ENCODE measurements at places on chromosomes 2 and 18. TPM values are rescaled to one million over a fixed set of nuclear protein-coding genes. Genes with fewer than 3 reads are reported as not detected.

The CASP8 gene
- 0.13 TPM for polyA plus RNA-seq

The ATP8B1 gene
- polyA plus RNA-seq, result not detected

GRCh38 chr2:160308476-160308875, 108.4 kb upstream of the ITGB6 start:
- no peaks in the 10 kb centered on the region for H3K27me3 ChIP-seq
- H3K36me3 ChIP-seq, result no peaks in the 10 kb centered on the region
- H3K27ac ChIP-seq, result no peak overlapping the region
- H3K4me1 ChIP-seq, result peaks cover 20% of the 10 kb centered on the region

The STAT4 gene
- 0.87 TPM for polyA plus RNA-seq

The GCG gene
- polyA plus RNA-seq, result not detected

The CPO gene
- not detected for polyA plus RNA-seq

DNA sequence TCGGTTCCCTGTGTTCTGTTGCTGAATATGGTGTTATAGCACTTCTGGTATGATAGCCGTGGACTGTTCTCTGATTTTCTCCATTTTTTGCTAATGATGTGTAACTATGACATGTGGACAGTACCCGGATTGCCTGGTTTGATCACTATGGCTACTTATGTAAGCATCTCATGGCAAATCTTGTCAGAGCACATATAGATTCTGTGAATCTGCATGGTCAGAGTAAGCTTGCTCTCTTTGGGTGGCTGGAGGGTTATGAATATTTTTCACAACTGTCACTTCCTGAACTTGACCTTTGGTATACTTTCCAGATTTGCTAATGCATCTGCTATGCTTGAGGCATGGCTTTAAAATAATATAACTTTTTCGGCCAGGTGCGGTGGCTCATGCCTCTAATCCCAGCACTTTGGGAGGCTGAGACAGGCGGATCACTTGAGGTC, 36.8 kb upstream of the ATP8B1 start:
- H3K27me3 ChIP-seq, result no peaks in the 10 kb centered on the region
- peaks cover 6% of the 10 kb centered on the region for H3K4me1 ChIP-seq
- peak; percentile 54 for DNase-seq
- no peak overlapping the region for H3K4me3 ChIP-seq
- H3K27ac ChIP-seq, result no peak overlapping the region

DNA sequence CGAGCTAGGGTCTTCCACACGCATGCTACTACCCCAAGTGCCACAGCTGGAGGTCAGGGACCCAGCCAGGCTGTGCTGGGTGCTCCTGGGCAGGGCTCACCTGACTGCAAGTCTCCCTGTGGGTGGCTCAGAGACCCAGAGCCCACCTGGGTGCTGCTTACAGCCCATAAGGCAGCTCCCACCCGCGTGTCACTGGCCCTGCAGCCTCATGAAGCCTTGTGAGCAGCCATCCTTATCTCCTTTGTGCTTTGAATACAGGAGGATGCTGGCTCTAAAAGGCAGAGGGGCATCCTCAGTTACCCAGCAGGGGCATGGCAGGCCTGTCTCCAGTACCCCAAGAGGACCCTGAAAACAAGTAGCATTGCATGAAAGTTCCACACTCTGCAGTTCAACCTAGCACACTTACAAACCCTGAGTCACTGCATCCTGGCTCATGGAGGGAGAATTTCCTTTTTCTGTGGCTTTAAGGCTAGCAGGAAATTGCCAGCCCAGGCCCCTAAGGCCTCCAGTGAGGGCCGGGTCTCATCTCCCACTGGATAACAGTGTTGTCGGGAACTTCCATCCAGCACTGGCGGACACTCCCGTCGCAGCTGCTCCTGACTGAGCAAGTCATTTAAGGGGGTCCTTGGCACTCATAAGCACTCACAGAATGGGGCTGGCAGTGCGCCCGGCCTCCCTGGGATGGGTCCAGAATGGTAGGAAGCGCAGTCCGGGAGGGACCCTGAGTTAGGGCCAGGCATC, 137.1 kb downstream of the RPIA start:
- no peak for DNase-seq
- no peaks in the 10 kb centered on the region for H3K27me3 ChIP-seq
- H3K4me1 ChIP-seq, result no peaks in the 10 kb centered on the region

The ALLC gene
- polyA plus RNA-seq, result not detected

The PLB1 gene
- polyA plus RNA-seq, result 1.1 TPM
